RPMI7951 (cell line): ENCODE measurements at places on chromosomes 3 and 15. TPM values are rescaled to one million over a fixed set of nuclear protein-coding genes. Genes with fewer than 3 reads are reported as not detected.

GRCh38 chr3:117647435-117647834 is 937.9 kb downstream of the TUSC7 start:
- DNase-seq, result no peak

DNA sequence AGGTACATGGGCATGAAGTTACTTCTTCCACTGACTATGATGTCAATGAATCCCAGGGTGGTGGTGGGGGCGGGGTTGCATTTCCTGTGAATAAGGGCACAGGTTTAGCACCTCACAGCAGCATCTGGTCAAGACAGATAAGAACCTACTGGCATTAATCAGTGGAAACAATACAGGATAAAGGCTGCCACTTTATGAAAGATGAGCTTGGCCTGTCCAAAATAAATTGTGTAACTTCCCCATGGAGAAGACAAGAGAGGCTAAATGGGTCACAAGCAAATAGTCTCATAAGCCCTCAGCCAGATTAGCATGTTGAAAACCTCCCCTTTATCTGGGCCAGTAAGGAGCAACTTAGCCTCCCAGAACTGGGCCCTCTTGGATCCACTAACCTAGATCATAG is 27.4 kb upstream of the PLSCR2 start:
- DNase-seq, result no peak

DNA sequence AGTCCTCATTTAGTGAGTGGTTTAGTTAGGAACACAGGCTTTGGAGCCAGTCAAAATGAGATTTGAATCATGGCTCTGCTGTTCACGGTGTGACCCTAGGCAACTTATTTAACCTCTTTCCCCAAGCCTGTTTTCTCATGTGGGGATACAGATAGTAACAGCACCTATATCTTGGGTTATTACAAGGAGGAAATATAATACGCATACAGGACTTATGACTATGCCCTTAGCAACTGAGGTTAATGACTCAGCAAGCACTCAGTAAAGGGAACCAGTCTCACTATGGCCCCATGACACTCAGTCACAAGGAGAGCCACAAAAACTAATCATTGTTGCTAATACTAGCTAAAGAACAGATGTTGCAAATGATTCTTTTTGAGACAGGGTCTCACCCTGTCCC is 45.9 kb downstream of the SUMF1 start:
- peak; percentile 89 for DNase-seq

- DNase-seq, result no peak
These were observed 65.7 kb downstream of the SLC12A8 start for GRCh38 chr3:125146626-125147490.

DNA sequence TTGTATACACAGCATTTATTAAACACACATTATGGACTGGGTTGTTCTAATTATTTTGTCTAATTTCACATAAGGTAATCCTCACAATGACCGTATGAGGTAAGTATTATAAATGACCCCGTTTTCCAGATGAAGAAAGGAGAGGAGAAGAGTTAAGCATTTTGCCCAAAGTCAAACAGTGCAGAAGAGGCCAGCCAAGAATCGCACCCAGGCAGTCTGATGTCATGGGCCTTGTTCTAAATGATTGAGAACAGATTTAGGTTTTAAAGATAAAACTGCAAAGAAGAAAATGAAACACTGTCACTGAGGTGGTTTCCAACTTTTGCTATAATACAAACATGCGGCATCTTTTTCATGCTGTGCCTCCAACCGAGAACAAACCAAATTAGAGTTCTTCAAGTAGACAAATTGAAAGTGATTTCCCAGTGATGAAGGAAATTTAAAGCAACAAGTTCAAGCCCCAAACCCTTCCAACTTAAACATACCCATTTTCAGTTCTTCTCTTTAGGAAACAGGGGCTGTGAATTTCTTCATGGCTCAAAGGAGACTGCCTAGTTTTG is 155.3 kb downstream of the THRB start:
- no peak for DNase-seq

- DNase-seq, result peak; percentile 79
These were observed 31.0 kb downstream of the IDH2 start for GRCh38 chr15:90071220-90071807.

DNA sequence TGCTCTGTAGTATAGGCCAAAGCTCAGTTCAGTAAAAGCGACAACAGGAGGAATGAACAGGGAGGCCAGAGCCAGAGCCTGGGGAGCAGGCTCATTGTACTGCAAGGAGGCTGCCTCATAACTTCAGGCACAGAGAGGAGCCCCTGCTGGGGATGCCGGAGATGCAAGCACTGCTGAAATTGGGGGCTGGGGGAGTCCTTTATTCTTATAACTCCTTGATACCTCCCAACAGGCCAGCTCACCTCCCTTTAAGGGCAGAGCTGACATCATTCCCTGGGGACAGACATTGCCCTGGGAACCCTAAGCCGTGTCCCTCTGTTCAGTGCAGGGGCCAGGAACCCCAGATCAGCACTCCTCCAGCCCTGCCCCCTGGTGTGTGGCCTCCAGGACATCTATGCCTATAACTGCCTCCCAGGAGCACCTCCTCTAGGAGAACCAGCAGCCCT is 83.8 kb upstream of the MRPS22 start:
- no peak for DNase-seq

GRCh38 chr3:153252963-153253362 is 90.9 kb downstream of the RAP2B start:
- peak; percentile 23 for DNase-seq

DNA sequence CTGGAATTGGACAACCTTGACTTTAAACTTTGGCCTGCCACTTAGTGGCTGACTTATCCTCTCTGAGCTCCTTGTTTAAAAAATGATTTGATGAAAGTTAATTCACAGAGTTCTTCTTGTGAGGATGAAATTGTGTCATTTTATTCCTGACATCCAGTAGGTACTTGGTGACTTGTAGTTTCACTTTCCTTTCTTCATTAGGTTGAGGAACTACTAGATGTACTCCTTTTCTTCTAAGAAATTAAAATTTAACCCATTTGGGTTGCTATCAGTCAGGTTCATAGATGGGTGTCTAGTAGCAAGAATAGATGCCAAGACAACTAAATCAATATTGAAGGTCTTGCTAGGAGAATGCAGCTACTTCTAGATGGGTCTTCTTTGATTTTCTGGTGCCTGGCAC is 5.2 kb downstream of the NR1D2 start:
- DNase-seq, result no peak

GRCh38 chr3:183151086-183151485 is 11.4 kb downstream of the LAMP3 start:
- DNase-seq, result no peak

GRCh38 chr3:23421811-23422516 is 218.8 kb downstream of the UBE2E2 start:
- DNase-seq, result peak; percentile 13

DNA sequence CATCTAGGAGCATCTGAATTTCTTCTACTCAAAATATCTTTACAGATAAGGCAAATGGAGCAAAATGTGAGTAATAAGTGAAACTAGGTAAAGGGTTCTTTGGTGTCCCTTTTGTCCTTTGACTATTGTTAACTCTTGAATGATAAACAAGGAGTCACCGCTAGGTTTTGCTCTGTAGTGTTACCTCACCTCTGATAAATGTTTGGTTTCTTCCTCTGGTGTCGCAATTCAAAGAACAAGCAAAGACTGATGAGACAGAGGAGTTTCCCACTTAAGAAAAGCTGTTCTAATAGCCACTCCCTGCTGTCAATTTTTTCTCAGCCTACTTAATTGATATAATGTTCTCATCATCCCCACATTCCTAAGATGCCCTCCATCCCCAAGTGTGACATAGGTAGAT is 925.9 kb downstream of the IGSF11 start:
- no peak for DNase-seq

DNA sequence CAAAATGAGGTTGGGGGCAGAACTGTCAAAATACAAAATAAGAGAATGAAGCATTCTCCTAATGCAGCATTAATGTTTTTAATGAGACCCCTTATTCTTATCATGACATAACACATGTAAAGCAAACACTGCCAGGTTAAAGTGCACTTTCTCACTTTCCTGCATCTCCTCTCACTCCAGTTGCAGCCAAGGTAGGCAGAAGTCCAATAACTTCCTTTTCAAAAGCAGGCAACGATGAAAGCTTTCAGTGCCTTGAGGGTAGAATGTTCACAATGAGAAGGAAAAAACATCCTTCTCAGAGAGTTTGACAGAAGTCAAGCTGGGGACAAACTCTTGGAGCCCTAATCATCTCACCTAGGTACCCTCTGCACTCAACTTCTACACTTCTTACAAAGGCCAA is 59.5 kb downstream of the FAIM start:
- no peak for DNase-seq

DNA sequence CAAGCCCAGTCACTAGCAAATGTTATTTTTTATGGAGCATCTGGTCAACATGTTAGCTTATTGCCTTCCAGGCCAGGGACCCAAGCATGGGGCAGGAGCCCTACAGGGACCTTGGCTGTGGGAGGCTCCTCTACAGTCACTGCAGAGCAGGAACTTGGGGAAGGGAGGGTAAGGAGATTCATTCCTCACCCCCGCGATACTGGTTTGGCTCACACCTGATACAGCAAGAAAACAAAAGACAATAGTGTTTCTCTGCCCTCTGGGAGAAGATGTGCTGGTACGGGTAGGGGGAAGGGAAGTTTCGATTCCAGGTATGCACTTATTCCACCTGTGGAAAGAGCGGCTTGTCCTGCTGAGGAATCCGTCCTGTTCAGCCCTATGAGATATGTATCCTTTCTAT is 77.6 kb downstream of the SLC12A8 start:
- no peak for DNase-seq

DNA sequence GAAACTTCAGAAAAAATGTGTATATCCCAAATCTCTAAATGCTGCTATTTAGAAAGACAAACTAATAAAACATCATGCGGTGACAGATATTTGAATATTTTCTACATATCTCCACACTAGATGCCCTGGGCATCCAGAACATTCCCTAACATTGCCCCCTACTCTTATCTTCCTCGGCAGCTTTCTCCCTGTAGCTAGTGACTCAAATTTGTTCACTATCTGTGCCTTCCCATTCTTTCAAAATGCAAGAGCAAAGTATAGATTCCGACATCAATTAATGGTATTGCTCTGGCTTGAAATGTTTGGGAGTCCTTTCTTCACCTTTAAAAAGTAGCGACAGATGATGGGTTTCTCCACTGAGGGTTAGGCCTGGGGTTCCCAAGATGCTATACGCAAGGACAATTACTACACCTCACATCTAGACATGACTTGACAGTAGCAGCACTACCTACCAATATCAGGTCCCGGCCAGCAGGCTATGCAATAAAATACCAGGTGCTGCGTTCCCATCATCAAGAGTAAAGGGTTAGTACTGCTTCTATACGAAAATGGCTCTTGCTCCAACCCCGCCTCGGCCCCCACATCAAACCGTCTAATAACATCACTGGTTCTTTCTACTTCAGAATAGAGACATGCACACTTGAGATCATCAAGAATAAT is 631 bp downstream of the UBR1 start:
- peak; percentile 9 for DNase-seq

GRCh38 chr3:4107430-4107829 is 195.7 kb upstream of the SETMAR start:
- no peak for DNase-seq

- DNase-seq, result no peak
These were observed 14.8 kb downstream of the CRYGS start for GRCh38 chr3:186529201-186529999.

DNA sequence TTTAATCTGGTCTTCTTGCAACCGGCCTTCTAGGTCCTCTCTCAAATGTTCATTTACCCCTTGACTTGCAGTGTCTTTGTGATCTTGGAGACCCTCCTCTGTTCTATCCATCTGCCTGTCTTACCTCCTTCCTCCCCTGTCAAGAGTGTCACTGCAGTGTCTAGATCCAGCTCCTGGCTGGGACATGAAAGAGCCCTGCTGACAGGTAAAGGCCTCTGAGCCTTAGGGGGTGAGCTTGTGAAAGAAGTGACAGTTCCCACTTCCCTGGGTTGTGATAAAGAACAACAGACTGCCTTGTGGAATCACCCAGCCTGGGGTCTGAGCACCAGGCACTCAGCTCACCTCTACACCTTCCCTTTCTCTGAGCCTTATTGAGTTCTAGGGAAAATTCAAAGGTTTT is 68.0 kb downstream of the CDC25A start:
- DNase-seq, result no peak

GRCh38 chr15:58678683-58679082 is 70.8 kb downstream of the ADAM10 start:
- DNase-seq, result no peak

GRCh38 chr15:64895285-64896065 is 16.2 kb upstream of the ANKDD1A start:
- peak; percentile 79 for DNase-seq

DNA sequence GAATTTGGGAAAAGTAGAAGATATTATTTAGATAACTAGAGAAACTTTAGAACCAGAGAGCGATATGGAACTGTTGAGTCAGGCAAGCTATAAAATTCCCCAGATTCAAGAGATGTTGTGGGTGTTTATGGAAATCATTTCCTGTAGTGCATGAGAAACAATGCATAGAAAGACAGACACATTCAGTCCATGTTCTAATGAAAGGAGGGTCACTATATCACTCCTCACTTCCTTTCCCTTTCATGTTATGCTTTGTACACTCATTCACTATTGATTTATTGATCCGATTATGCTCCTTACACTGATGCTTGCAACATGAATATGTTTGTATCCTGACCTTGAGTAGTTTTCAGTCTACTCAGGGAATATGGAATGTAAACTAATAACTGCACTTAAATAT is 1459.9 kb upstream of the ALCAM start:
- DNase-seq, result no peak

Gene SLCO3A1
- 1.7 and 1.9 TPM in 2 replicates for total RNA-seq

Gene SERINC4
- not detected in 2 replicates for total RNA-seq

Gene NR2E3
- total RNA-seq, result not detected in 2 replicates

Gene ZBTB11
- 20.1 and 21.4 TPM in 2 replicates for total RNA-seq

Gene GOLGA8M
- not detected in 2 replicates for total RNA-seq

Gene CD200R1
- total RNA-seq, result 0.48 TPM in 1 of 2 replicates, not detected in the other

Gene GOLGA6B
- total RNA-seq, result not detected in 2 replicates

Gene TUSC7
- total RNA-seq, result not detected in 2 replicates

Gene MORC1
- not detected in 2 replicates for total RNA-seq
